ENCODE measurements at places on chromosomes 2 and 18. TPM values are rescaled to one million over a fixed set of nuclear protein-coding genes. Genes with fewer than 3 reads are reported as not detected.

NEURL3 gene
- 0.25 TPM for total RNA-seq

RAB31 gene
- 0.45 TPM for total RNA-seq

LRP1B gene
- total RNA-seq = not detected

MAPK4 gene
- total RNA-seq = not detected

STPG4 gene
- not detected for total RNA-seq

All from activated CD8-positive, alpha-beta T cell treated with anti-CD3 and anti-CD28 coated beads for 36 hours (primary cell).